ENCODE measurements at places on chromosomes 11 and 22.
A peak's percentile ranks its signal among the peaks of the same experiment; 100 is the strongest.

- DNase-seq: no peak
These were observed 2.7 kb downstream of the P2RY6 start for GRCh38 chr11:73274722-73275380.

GRCh38 chr11:9201372-9202162 is 63.6 kb downstream of the DENND5A start:
- no peak for DNase-seq

DNA sequence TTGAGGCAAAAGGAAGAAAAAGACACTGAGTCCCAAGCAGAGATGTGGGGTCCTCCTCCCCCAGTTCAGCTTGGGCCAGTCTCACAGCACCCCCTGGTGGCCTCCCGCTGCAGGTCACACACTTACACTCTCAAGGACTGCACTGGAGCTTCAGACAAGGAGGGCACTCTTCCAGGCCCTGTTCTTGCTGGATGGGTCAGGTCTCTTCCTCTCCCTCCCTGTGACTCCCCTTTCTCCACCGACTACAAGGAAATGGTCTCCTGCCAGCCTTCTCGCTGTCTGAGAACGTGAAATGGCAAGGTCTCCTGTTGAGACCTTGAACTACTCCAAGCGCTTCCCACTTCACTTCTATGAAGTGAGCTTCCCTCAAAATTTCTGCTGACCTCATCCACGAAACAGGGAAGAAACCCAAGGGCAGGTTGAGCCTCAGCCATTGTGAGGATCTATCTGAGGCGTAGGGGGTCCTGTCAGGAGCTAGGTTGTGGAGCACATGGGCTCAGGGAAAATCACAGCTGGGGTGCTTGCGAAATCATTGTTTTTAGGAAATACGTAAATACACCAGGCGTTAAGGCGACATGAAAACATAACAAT is 11.2 kb upstream of the IGLL1 start:
- peak; percentile 23 for DNase-seq

DNA sequence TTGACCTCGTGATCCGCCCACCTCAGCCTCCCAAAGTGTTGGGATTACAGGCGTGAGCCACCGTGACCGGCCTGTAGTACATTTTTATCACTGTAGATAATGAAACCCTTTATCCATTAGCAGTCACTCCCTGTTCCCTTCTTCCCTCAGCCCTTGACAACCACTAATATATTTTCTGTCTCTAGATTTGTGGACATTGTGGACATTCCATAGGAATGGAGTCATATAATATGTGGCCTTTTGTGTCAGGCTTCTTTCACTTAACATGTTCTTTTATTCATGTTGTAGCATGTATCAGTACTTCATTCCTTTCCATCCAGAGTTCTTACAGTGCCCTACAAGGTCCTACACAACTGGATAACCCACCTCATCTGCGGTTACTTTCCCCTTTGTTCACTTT is 30.5 kb downstream of the RRM1 start:
- no peak for DNase-seq

DNA sequence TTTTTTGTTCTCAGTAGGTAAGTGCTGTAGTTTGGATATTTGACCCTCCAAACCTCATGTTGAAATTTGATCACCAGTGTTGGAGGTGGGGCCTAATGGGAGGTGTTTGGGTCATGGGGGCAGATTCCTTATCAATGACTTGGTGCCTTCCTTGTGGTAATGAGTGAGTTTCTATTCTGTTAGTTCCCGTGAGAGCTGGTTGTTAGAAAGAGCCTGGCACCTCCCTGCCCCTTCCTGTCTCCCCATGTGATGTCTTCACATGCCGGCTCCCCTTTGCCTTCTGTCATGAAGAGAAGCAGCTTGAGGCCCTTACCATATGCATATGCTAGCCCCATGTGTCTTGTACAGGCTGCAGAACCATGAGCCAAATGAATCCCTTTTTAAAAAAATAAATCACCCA is 138.3 kb downstream of the TMEM135 start:
- DNase-seq: no peak

DNA sequence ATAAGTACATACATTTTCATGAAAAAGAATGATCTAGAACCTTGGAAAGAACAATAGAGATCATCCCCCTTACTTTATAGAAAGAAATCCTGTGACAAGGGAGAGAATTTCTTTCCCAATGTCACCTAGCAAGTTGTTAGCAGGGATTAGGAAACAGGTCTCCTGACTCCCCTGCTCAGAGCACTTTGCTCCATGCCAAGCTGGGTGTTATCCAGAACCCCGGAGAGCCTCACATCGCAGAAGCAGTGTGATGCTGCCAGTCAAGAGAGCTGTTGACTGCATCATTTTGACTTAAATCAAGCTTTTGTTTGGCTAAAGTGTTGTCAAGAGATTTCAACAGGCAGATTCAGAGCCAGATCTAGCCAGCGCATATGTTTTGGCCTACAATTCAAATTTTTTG is 3.6 kb upstream of the RRAS2 start:
- no peak for DNase-seq

Data from T follicular helper cell (primary cell).